Amygdala (tissue), 56 donors: ENCODE measurements at places on chromosomes 16 and 17.

DNA sequence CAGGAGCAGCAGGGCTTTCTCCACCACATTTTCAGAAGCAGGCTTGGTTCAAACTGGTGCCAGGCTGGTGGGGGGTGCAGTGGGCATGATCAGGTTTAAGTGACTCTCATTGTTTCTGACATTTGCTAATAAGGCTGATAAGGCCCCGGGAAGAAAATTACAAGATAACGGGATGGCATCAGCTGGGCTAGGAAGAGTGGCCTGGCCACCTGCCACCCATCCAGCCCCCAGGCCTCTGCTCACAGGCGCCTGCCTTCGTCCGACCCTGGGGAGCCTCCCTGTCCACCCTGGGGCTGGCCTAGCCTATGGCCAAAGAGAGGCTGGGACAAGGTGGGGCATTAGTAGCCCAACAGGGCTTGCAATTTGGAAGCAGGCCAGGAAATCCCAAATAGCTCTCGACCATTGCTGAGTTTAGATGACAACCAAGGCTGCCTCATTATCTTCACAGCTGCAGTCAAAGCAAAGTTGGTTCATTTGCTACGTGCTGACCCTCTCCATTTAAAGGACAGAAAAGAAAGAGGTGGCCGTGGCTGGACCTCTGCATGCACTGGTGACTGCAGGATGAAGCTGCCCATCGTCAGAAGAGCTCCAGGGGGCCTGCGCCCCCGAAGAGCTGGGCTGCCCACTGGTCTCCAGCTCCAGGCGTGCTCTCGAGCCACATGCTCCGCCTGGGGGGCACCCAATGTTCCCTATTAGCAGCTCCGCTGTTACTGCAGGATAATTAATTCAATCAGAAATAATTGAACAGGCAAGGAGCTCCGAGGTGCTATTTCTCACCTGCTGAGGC lies 44.9 kb downstream of the PEMT start:
- DNase-seq = no peak

- no peak for DNase-seq
Measured at GRCh38 chr17:27669136-27669535, 38.1 kb downstream of the LGALS9 start.

- DNase-seq = no peak
Measured at GRCh38 chr17:74646231-74646630, 22.7 kb upstream of the CD300E start.

DNA sequence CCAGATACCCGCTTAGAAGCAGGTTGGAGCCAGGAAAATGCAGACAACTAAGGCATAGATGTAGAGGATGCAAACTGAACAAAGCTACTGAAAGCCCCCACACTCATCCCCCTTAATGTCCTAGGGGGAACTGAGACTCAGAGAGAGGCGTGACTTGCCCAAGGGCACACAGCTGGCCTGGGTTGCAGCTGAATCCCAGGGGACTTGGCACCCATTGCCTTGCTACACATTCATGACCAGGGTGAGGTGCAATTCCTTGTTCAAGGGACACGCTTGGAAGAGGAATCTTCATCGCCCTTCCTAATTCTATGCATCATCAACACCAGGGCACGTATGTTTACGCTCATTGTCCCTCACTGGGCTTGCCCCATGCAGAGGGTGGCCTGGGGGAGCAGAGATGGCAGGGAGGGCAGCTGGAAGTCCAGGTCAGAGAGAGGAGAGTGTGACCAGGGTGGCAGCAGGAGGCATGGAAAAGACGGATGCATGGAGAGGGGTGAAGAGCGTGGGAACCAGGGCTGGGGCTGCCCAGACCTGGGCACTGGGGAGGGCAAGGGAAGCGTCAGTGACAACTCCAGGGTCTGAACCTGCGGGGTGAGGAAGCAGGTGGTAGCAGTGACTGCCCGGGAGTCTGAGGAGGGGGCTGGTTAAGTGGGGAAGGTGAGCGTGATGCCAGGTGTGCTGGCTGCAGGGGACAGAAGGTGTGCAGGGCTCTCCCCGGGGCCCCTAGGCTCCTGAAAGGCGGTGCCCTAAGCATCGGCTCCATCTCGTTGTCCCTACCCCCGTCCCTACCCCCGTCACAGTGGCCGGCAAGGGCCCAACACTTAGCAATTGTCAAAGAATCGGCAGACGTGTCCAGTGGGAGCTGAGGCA lies 267.1 kb upstream of the TNRC6C start:
- DNase-seq = no peak

GRCh38 chr17:3167574-3167973 lies 29.7 kb upstream of the OR1A2 start:
- DNase-seq = no peak

- DNase-seq = no peak
Measured at GRCh38 chr16:3235856-3236669, 1.1 kb upstream of the ZNF200 start.

DNA sequence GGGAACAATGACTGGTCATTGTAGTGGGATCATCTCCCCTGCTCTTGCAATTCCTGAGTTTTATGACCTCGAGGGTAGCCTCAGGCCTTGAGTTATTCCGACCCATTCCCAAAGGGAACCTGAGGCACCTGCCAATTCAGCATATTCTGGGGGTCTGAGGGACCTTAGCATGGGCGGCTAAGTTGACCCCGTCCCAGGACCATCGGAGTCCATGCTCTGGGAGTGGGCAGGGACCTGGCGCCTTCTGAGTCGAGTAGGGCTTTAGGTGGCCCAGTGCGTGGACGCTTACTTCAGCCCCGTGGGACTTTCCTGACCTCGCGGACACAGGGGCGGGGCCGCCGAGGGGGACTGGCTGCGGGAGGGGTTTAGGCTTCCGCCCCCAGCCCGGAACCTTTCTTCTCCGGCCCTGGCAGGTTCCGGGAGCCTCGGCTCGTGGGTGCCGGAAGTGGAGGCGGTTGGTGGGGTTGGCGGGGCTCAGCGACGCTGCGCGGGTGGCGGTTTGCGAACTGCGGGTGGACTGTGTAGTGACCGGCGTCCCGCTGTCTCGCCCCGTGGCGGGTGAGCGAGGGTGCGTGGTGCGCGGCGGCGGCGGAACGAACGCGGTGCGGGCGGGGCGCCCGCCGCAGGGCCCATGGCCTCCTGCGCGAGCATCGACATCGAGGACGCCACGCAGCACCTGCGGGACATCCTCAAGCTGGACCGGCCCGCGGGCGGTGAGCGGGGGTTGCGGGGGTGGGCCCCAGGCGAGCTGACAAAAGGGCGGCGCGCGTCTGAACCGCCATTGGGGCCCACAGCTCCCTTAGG lies at the start of gene EDC4:
Gene EDC4, plus strand, starts transcription at position 422 of the 804 bp plus-strand sequence. Its CDS starts 210 bp downstream, at position 632.
- DNase-seq = peak; percentile 55

- DNase-seq = peak; percentile 7
Measured at GRCh38 chr17:78645421-78646295, 68.5 kb upstream of the DNAH17 start.

GRCh38 chr17:79073706-79074088 lies 927 bp upstream of the ENGASE start:
- no peak for DNase-seq

GRCh38 chr16:26700250-26700649 lies 366.5 kb upstream of the C16orf82 start:
- no peak for DNase-seq

- no peak for DNase-seq
Measured at GRCh38 chr17:30299000-30299399, 7.3 kb upstream of the BLMH start.

GRCh38 chr16:72911971-72912370 lies 136.0 kb downstream of the ZFHX3 start:
- DNase-seq = no peak

- no peak for DNase-seq
Measured at GRCh38 chr16:84180519-84181140, 6.2 kb downstream of the TAF1C start.

- no peak for DNase-seq
Measured at GRCh38 chr17:60525328-60525684, 736 bp downstream of the APPBP2 start.

DNA sequence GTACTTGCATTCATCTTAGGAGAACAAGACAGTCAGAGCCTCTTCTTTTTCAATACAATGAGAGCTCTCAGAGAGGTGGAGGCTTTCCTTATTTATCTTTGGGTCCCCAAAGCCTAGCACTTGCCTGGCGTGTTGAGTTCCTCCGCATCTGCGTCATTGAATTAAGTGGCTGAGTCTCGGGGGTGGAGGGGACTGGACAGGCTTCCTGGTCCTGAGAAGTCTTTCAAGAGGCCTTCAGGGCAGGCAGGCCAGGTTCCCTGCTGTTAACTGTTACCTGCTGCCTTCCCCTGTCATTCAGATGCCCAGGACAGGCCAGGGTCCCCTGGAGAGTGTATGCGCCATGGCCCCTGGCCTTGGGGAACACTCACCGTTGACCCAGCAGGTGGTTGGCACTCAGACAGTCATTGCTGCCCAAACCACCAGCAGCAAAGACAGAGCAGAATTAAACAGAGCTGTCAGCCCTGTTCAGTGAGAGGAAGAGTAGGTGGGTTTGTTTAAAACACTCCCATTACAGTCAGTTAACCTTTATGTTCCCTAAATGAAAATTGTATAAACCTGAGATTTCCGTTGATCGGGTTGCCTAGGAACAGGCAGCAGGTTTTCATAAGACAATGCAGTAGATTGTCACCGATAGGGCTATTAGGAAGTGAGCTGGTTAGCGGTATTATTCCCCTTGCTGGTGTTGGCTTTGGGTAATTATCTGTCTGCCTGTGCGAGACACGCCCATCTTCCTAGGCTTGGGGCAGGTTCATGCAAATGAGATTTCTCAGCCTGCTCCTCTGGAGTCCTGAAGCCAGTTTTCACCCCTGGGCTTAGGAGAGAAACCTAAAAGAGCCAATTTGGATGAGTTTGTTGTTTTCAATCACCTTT lies 132.7 kb downstream of the CCDC182 start:
- no peak for DNase-seq
